ENCODE measurements at places on chromosomes 6 and 20.

DNA sequence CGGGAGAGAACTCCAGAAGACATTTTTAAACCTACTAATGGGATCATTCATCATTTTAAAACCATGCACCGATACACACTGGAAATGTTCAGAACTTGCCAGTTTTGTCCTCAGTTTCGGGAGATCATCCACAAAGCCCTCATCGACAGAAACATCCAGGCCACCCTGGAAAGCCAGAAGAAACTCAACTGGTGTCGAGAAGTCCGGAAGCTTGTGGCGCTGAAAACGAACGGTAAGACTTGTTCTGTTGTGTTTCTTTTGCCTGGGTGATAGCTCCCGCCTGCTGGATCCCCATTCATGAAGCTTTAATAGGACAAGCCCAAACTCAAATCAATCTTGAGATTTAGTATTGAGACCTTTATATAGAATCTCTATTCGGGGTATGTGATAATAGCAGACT, 4.2 kb downstream of the TNFAIP3 start:
- DNase-seq = no peak

- no peak for DNase-seq
Observed at GRCh38 chr20:61082720-61083119, 169.3 kb upstream of the CDH4 start.

DNA sequence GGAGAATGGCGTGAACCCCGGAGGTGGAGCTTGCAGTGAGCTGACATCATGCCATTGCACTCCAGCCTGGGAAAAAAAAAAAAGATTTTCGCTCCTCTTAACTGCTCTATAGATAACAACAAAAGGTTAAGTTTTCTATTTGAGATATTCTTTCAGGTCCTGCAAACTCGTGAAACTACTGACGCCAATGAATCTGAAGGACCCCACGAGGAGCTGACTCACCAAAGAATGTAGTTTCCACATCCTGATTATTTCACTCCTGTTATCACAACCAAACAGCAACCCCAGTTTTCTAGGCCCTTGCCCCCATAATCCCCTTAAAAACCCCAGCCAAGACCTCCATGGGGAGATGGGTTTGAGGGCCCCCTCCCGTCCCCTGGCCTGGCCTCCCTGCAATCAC, 58.7 kb downstream of the OTOR start:
- DNase-seq = no peak

GRCh38 chr6:74607934-74608333, 597.9 kb downstream of the COL12A1 start:
- DNase-seq = no peak

DNA sequence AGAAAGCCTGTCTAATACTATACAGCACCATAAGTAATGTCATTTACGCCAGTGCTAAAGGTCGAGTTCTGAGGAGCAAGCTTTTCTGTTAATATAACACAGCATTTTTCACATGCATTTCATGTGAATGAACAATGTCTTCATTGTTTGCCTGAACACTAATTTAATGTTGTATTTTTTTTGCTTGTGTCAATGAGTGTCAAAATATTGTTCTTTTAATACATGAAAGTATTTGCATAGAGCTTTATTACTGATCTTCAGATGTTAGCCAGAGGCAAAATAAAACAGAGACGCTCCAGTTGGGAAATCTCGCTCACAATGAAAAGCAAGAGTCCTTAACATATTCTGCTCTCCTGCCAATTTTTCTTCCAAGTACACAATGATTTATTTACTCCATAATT, 151.8 kb downstream of the FOXC1 start:
- peak; percentile 36 for DNase-seq

- DNase-seq = no peak
Observed at GRCh38 chr6:14550822-14551221, 433.2 kb downstream of the CD83 start.

DNA sequence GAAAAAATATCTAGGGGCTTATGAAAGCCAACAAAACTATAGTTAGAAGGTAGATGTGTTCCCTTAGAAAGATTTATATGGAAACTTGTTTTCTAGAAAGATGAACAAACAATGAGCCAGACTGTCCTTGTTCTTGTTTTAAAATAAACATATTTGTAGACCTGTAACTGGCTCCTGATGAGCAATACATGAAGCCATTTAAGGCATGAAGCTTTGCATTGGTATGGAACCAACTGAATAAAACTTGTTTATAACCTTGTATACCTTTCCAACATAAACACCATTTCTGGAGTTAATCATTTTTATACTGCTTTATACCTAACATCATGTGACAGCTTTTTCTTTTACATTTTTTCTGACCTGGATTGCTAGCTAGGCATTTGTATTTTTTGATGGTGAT, 247.8 kb downstream of the PRL start:
- no peak for DNase-seq

GRCh38 chr6:43949551-43949991, 177.7 kb downstream of the MRPL14 start:
- DNase-seq = no peak

DNA sequence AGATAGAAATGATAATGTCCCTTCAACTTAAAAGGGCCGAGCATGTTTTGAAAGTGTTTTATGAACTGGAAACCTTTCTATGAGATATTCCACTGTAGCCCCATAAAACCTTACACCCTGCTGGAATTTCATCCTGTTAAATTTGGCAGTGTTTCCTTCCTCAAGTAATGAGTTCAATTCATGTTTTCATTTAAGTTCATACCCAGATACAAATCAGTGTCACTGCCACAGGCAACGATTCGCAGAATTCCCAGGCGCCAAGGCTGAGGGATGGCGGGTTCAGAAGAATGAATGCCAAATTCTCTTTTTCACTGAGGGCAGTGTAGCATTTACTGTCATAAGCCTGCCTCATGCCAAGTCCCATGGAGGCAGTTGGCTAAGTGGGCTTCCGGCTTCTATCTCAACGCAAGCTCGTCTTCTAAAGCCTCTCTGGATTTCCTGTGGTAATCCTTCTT, 511.8 kb upstream of the ID4 start:
- no peak for DNase-seq

DNA sequence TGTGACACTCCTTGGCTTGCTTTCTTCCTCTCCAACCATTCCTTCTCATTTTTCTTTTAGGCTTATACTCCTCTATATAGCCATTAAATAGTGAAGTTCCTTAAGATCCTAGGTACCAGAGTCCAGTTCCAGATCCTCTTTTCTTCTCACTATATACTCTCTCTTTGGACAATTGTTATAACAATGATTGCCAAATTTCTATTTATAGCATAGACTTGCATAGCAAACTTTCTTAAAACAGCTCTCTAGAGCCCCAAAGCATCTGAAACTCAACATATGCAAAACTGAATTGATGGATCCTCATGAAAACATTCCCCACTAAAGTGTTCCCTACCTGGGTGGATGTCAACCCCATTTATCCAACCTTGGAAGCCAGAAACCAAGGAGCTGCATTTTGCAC, 13.4 kb downstream of the PHIP start:
- no peak for DNase-seq

DNA sequence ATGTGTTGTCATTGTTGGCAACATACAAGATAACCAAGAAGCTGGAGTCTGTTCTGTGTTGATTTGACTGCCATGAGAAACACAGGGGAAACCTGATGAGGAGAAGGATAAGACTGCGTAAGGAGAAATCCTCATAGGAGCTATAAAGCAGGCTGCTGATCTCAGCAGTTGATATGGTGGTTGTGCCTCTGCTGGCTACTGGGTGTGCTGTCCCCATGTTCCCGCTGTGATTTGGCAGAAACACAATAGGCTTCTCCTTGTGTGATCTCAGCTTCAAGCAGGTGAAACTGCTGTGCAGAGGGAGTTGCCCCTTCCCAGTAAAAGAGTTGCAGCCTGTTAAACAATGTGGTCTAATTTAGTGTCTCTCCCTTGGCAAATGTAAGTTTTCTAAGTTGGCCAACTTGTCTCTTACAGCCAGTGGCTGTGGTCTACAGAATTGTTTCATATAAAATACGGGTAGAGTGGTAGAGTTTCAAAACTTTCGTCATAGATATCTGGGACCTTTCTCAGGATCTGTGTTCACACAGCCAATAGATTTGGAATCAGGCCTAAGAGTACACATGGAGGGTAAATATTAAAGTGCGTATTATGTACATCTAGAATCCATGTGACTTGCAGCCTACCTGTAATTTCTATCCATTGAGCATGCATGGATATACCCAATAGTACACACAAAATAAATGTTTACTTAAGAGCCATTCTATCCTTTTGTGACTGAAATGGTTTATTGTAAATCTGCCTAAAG, 78.4 kb downstream of the RNF144B start:
- peak; percentile 98 for DNase-seq

- no peak for DNase-seq
Observed at GRCh38 chr20:32557319-32557718, 27.8 kb downstream of the NOL4L start.

GRCh38 chr6:164838068-164838615, 471.3 kb downstream of the C6orf118 start:
- DNase-seq = no peak

GRCh38 chr6:134309227-134309626, 8.7 kb downstream of the SGK1 start:
- no peak for DNase-seq

DNA sequence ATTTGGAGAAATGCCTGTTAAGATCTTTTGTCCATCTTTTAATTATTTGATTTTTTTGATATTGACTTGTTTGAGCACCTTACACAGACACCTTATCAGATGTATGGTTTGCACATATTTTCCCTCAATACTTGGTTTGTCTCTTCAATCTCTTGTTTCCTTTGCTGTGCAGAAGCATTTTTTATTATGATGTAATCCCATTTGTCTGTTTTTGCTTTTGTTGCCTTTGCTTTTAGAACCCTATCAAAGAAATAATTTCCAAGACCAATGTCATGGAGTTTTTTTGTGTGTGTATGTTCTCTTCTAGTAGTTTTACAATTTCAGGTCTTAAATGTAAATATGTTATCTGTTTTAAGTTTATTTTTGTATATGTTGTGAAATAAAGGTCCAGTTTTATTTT, 73.9 kb downstream of the HTR1B start:
- no peak for DNase-seq
